ENCODE measurements at places on chromosomes 2 and 18.

- no peak for DNase-seq
These were observed 57.0 kb downstream of the OSBPL6 start for GRCh38 chr2:178251151-178251955.

DNA sequence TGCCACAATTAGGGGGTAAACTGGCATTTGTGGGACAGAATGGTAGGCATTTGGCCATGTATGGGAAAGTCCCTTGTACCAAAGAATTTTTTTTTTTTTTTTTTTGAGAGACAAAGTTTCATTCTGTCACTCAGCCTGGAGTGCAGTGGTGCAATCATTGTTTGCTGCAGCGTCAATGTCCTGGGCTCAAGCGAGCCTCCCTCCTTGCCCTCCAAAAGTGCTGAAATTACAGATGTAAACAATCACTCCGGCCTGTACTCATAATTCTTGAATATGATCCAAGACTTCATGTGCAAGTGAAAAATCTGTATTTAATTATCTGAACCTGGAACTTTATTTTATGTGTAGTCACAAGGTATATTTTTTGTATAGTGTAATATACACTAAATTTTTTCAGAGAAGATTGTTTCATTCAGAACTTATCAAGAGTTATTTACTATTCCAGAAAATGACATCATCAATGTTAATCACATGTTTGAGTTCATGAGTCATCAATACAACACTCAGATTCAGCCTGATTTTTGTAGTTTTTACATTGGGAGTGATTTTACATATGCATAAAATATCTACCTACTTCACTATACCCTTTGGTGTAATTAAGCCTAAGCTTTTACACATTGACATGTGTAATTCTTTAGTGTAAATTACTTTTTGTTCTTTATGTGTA, 138.7 kb upstream of the L3MBTL4 start:
- DNase-seq, result no peak

DNA sequence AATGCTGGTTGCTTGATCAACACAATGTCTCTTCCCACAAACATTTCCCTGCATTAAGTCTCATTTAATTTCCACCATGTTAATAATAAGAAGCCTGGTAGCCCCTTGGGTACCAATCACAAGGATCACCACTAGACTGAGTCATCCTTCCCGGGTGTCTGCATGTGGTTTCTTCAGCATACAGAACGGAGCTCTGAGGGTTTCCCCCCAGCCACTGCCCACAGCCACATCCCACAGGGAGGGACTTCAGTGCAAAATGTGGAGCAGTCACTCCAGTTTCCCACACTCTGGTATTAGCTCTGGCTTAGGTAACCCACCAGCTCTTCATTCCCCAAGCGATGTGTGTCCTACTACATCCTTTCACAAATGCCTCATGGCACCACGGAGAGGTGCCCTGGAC, 42.7 kb upstream of the POLE4 start:
- no peak for DNase-seq

DNA sequence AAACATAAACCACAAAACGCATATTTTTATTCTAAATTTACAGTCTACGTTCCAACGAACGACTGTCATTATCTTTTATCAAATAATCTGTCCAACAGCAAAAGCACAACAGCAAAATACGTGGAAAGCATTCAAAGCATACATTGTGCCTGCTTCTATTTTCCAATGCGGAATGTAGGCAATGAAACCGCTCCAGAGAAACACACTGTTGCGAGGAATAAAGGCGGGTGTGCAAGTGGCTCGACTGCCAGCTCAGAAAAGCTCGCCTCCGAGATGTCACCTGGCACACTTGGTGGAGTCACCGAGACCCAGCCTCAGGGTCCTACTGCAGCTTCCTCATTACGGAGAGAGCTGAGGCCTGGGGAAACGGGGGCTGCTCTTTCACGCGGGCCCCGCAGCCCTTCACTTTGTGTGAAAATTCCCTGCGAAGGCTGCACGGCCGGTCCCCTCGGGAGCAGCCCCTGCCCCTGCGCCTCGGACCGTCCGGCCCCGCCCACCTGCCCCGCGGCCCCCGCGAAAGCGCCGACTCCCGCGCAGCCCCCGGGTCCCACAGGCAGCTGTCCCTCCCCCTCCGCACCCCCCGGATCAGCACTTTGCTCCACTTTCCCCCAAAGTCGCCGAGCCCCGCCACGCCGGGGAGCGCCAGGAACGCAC, 752 bp downstream of the MGAT4A start:
- DNase-seq, result peak; percentile 64

DNA sequence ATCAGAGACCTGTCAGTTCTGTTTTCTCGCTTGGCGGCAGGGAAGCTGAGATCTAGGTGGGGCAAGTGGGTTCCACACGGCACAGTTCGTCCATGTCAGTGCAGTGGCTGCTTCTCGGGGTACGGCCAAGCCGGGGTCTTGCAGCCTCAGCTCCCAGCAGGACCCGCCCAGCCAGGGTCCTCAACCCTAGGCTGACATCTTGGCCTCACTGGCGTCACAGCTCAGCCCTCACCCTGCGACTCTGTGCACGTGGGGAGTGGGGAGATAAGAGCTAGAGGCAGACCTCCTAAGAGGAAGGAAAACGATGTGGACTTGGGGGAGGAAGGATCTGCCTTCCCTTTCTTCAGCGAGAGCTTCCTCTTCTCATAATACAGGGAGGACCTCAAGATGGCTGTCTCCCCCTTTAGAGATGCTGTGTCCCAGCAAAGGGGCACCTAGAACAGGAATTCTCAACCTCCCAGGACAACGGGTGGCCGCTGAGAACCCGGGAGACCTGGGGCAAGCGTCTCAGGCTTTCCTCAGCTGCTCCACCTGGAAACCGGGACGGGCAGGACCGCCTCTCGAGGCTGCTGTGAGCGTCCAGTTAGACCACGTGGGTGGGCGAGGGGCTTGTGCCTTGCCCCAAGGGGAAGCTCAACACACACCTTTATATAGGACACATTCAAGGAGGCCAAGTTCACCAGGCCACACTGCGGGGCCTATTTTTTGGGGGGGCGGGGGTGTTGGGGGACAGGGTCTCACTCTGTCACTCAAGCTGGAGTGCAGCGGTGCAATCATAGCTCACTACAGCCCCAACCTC, 23.5 kb upstream of the KLF11 start:
- no peak for DNase-seq

- DNase-seq, result no peak
These were observed 8.2 kb downstream of the CTDP1 start for GRCh38 chr18:79687806-79688205.

DNA sequence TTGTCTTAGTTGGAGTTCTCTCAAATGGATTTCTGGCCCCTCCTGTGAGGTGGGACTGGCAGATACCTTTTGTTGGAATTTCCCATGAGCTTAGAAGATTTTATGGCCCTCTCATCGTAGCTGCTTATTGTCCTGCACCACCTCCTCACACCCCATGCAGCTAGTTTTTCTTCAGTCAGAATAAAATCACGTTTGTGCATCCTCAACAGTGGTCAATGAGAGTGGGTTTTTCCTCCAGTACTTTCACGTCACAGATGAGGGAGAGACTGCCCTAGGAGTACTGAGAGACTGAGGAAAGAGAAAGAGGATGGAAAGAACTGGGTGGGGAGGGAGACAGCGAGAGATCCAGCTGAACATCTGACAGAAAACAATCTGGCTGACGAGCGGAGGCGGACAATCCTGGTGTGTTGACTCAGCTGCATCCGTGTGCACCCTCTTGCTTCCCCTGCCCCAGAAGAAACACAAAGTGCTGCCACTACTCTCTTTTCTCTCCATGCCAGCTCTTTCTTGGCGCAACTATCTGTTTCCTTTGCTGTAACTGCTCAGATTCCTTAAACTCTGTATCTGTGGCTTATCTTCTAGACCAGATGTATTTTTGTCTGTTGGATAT, 7.4 kb downstream of the RAPGEF4 start:
- DNase-seq, result no peak

- DNase-seq, result no peak
These were observed 60.6 kb downstream of the PTPN4 start for GRCh38 chr2:119820275-119820674.

DNA sequence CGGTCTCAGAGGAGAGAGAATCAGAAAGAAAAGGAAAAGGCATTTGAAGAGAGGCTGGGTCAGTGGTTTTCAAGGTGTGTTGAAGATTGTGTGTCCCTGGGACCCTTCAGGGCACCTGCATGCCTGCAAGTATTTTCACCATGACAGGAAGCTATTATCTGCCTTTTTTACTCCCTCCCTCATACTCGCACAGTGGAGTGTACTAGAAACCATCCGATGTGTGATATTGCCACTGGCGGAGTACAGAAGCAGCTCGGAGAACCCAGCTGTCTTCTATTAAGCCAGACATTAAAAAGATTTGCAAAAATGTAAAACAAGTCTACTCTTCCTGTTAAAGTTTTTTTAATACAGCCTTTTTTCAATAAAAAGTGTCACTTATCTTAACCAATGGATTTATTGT, 33.7 kb upstream of the RFX8 start:
- no peak for DNase-seq

DNA sequence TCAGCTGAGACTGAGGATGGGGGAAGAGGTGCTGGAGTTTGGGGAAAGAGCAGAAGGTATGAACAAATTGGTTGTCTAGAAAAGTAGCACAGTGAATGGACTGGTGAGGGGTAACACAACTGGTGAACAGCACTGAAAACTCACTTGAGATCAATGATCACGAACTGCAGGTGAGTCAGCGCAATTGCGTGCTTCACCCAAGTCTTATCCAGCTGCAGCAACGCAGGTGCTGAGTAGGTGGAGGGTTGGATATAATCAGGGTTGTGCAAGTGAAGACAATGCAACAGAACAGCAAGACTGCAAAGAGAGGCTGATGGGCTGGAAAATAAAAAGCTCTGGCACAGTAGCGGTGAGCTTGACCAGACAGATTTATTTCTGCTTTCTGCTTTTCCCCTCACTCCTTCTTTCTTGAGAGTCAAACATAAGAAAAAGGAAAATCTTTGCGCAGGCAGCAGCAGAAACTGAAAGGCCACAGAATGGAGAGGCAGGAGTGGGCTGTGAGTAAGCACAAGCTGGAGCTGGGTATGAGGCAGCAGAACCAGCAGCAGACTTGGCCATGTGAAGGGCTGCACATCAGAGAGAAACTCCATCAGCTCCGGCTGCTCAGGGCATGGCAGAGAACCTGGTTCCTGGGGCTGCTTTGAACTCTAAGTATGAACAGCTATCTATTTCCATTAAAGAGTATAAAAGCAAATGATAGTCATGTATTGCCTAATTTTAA, 99.4 kb upstream of the ARL5A start:
- DNase-seq, result no peak

DNA sequence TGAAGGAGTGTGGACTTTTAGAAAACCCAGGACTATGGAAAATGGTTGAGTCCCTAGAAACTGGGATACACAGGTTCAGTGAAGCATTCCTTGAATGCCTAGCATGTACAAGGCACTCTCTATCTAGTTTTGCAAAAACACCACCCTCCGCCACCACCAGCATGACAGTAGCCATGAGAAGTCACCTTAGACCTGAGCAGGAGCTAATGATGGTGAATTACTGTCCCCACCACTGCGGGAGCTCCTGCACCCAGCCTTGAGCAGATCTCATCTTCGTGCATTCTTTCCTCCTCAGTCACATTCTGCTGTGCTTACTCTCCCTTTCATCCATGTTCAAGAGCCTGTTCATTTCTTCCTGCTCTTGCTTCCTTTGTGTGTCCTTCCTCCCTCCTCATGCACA, 86.2 kb upstream of the ZNF516 start:
- no peak for DNase-seq

DNA sequence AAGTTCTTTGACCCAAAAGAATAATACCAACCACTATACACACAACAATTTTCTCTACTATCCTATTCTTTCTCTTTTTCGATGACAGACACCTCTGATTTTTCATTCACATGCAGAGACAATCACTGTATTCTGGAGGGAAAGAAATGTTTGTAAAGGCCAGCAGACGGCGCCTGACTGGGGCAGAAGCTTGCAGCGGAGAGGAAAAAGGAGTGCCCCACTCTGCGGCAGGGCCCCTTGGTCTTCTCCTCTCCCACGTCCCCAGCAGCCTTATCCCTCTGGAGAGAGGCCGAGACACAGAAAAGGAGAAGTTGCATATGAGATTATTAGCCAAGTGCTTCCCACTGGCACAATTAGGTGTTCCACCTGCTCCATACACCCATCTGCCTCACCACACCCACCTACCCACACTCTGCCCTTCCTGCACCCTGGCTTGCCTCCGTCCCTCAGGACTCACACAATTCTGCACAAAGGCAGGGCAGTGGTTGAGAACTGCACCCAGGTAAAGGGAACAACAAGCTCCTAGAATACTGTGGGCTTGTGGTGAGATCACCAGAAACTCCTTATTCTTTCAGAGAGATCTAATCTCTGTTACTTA, 687.3 kb downstream of the NRXN1 start:
- DNase-seq, result peak; percentile 5

DNA sequence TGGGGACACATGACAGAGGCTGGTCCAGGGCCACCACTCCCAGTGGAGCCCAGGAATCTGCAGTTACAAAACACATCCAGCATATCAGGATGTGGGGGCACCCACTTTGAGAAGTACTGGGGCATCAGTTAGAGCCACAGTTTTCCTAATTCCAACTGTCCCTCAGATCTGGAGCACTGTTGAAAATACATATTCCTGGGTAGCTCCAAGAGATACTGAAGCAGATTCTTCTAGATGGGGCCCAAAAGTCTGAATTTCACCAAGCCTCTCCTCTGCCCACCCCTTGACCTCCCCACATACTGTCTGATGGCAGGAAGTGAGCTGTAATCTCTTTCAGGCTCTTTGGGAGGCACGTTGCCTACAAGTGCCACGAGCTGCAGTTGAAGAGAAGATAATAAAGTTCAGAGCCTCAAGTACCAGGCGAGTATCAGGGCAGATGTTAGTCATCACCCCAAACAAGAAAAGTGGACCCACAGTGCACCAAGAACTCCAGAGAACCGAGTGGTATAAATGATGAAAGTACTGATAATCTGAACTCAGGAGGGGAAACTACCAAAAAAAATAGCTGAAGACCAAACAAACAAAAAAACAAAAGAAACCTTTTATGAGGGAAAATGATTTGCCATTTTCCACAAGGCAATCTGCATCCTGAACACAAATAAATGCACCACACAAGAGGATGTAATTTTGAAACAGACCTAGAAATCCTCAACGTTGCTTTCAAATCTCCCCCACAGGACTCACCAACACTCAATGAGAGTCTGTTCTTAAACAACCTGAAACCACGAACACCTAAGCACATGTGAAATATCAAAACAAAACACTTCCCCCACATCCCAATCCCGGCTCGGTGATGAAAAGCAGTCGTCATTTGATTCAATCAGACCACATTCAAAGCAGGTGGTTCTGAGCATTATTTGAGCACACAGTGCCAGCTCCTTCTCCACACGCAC, 98.7 kb downstream of the TCF4 start:
- DNase-seq, result peak; percentile 89

DNA sequence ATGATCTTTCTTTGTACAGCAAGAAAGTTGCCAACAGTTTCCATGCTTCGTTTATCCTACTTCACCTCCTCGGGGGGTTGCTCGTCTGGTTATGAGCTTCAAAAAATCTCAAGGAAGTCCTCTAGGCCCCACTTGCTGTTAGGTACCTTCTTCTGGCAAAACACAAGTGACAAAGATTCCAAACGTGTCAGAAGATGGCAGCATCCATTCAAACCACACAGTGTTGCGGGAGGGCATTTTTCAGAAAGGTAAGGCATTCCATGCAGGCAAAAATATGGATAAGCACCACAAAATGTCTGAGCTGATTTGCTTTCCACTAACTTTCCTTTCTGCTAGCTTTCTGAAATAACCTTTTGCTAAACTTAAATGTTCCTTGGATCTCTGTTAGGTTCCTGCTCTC, 13.2 kb upstream of the OR6B3 start:
- DNase-seq, result no peak
